NCI-H1105 treated with DMSO at 0.1 percent for 48 hours (cell line): ENCODE measurements at places on chromosomes 5 and 9.

DNA sequence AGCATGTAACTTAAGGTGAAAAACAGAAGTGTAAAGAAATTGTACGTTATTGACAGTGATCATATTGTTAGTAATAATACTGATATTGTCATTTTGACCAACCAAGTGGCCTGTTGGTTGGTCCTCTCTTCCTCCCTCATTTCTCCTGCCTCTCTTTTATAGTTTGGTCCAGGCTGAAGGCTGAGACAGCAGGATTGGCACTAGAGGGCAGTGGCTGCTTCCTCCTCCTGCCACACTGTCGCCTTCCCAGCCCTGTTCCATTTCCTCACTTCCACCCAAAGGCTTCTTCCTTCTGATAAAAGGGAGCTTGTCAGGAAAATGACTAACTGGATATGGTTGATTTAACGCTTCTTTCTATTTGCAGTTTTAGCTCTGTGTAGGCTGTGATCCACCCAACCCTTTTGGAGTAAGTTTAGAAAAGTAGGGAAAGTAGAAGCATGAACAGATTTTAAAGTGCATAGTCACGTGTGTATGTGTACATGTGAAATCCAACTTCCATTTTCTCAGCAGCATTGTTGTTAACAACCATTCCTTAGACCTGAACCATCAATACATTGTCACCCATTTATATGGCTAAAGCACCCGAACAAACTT lies 35.6 kb downstream of the PTCD2 start:
- DNase-seq: peak; percentile 9

DNA sequence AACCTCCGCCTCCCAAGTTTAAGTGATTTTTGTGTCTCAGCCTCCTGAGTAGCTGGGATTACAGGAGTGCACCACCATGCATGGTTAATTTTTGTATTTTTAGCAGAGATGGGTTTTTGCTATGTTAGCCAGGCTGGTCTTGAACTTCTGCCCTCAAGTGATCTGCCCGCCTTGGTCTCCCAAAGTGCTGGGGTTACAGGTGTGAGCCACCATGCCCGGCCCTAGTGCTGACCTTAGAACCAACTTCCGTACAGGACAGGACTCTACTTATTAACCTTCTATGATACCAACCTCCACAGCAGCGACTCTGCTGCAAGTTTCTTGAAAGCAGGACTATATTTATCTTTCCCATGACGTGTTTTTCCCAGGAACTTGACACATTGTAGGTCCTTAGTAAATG lies 176.9 kb downstream of the RGS3 start:
- DNase-seq: no peak

DNA sequence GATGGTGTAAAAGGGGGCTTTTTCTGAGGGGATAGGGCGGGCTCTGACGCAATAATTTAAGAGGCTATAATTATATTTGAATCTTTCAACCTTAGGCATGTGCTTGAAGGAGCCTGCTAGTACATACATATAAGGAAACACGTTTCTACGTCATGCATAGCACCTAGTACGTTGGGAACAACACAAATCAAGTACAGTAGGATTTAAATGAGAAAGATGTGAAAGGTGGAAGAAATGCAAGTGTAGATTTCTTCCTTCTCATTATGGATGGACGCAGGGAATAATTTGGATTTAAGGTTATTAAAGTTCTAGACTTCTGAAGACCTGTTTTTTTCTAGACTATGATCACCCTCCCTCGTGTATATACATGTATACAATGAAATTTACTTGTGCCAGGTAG lies 927 bp upstream of the CDO1 start:
- no peak for DNase-seq

GRCh38 chr9:15576350-15577050 lies 23.7 kb downstream of the CCDC171 start:
- DNase-seq: no peak

- no peak for DNase-seq
Measured at GRCh38 chr5:57232293-57233033, 58.6 kb downstream of the GPBP1 start.

GRCh38 chr5:59390074-59390659 lies 503.4 kb downstream of the PDE4D start:
- DNase-seq: peak; percentile 14

DNA sequence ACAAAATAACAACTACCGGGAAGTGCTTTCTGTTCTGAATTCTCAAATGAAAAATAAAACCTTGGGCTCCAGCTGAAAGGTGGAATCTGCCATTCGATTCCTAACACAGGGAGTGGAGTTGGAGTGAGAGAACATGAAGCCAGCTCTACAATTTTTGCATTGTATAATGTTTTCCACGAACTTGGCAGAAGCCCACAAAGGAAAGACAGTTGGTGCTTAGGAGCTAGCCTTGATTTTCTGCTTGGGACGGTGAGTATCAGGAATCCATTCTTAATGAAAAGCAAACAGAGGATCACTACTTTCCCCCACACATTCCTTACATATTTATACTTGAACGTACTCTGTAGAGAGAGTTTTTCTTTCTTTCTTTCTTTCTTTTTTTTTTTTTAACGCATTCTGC lies 74.2 kb upstream of the FBXL7 start:
- DNase-seq: no peak

DNA sequence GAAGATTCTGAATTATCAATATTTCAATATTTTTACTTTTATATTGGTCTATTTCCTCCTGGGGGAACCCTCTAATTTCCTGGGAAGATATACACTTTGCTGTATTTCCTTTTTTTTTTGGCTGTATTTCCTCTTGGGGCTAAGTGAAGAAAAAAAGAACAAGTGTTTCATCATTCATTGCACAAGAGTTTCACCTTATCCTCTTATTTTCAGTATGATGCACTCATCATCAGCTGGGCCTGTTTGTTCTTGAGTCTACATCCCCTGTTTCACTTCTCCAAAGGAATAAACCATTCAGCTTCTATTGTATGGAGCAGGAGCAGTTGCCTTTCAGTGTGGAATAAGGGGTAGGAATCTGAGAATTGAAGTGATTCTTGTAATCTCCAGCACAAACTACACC lies 210.8 kb downstream of the FAM170A start:
- no peak for DNase-seq

GRCh38 chr5:135106610-135107471 lies 72.8 kb upstream of the PITX1 start:
- DNase-seq: no peak

DNA sequence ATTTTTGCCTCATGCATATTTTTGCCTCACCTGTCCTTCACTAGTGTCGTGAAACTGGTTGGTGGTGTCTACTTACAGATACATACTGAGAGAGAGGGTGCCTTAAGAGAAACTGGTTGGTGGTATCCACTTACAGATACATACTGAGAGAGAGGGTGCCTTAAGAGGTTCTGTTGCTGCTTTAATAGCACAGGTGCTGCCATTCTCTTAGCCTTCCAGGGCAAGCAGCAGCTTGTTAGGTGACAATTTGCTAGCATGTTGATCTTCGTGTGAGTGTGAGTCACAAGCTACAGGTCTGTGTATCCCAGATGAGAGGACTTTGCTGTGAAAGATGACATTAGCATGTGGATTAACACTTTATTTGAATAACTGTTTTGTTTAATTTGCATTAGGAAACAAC lies 1.4 kb downstream of the PTTG1 start:
- DNase-seq: peak; percentile 78

- DNase-seq: no peak
Measured at GRCh38 chr5:35136386-35136785, 88.6 kb upstream of the AGXT2 start.

- DNase-seq: no peak
Measured at GRCh38 chr5:88425124-88425523, 156.5 kb upstream of the TMEM161B start.

GRCh38 chr9:120579139-120580050 lies 572 bp downstream of the CDK5RAP2 start:
- no peak for DNase-seq

- no peak for DNase-seq
Measured at GRCh38 chr5:8641786-8642505, 773.0 kb downstream of the MTRR start.

DNA sequence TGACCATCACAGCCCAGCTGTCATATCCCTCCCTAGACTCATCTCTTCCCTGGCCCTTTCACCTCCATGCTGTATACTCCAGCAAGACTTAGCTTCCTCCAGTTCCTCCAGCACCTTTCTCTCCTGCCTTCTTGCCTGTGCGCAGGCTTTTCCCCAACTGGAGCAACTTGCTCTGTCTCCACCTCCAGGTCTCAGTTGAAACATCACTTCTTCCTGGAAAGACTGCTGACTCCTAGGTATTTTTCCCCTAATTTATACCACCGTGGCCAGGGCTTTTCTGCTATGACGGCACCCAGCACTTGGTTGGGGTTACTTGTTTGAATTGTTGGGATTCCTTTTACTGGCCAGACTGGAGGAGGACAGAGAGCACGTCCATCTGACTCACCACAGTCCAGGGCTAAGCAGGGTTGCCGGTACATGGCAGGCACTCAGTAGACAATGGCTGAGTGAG lies 67.5 kb downstream of the KCNIP1 start:
- DNase-seq: no peak

DNA sequence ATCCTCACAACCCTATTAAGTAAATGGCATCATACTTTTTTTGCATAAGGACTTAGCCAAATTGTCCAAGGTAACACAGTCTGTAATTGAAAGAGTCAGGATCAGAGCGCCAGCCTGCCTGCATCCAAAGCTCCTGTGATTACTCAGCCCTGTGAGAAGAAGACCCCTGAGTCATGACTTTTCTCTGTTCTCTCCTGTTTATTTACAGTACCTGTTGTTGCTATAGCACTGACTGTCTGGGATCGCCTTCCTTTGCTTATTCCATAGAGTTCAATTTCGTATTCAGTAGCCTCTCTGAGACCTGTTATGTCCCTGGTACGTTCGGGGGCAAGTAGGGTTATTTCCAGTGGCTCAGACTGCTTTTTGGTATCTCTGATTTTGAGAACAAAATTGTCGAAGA lies 71.8 kb downstream of the TNC start:
- DNase-seq: no peak

DNA sequence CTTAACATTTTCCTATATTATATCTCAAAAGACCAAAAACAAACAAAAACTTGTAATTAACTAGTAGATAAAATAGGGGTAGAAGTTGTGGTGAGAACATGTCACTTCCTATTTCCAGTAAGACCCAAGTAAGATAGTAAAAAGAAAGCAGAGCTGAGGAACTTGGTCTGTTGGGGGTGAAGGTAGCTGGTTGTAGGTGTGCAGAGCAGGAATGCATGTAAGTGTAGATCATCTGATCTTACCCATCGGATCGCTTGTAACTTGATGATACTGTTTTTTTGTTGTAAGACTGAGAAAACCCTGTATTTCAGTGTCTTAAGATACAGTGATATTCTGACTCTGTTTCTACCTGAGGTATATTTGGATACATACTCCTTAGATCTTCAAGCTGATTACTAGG lies 5.7 kb downstream of the SRP19 start:
- DNase-seq: no peak

- no peak for DNase-seq
Measured at GRCh38 chr9:125631391-125632085, 75.5 kb downstream of the MAPKAP1 start.

GRCh38 chr9:35918780-35919179 lies 9.5 kb downstream of the SPAAR start:
- DNase-seq: no peak

DNA sequence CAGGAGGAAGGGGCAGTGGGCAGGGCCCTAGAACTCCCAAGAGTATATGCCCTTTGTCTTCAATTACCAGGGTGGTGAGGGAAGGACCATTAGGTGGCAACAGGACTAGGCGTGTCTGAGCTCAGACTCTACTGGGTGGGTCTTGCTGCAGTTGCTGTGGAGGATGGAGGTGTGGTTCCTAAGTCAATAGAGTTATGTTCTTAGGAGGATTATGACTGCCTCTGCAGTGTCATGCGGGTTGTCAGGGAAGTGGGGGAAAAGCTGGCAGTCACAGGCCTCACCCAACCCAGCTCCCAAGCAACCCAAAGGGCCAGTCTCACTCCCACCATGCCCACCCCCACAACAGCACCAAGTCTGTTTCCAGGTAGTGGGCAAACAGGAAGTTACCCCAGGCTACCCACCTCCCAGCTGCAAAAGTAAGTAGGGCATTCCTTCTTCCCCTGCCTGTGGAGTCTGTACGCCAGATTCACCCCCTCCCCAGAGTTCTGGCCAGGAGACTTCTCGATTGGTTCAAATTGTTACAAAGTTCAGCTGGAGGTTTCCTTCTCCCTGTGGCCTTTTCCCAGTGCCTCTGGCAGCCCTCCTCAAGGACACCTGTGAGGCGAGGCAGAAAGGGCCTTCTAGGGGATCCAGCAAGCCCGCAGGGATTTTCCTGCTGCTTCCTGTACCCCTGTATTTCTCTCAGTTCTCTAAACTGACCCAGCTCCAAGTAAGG lies 145.3 kb downstream of the HINT1 start:
- no peak for DNase-seq

- DNase-seq: peak; percentile 86
Measured at GRCh38 chr9:34430843-34431437, 27.4 kb downstream of the FAM219A start.

DNA sequence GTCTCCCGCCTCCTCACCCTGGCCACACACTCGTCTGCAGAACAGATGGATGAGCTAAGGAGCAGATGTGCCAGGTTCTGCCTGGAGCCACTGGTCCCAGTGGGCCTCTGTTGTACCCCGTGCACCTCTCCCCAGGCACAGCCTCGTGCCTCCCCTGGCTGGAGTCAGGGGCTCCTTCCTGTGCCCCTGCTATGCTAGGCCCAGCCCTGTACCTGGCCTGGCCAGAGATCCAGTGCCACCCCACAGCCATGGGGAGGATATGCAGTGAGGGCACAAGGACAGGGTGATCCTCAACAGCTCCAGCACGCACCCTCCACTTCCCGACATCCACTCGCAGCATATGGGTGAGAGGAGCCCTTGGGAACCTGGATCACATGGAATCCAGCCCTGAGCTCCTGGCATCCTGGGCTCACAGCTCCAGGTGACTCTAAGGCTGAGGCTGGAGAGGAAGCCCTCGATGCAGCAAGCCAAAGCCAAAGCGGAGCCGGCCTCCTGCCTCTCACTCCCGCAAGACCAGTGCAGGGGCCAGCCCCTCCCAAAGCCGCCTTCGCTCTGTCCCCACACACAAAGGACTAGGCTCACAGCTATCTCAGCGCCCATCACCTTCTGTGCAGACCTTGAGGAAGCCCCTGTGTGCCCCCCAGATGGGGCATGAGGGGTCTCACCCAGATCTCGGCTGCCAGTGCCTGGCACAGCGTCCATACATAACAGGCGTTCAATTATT lies 23.7 kb upstream of the ADAMTS2 start:
- no peak for DNase-seq

- DNase-seq: no peak
Measured at GRCh38 chr9:124831642-124832364, 21.5 kb upstream of the WDR38 start.

DNA sequence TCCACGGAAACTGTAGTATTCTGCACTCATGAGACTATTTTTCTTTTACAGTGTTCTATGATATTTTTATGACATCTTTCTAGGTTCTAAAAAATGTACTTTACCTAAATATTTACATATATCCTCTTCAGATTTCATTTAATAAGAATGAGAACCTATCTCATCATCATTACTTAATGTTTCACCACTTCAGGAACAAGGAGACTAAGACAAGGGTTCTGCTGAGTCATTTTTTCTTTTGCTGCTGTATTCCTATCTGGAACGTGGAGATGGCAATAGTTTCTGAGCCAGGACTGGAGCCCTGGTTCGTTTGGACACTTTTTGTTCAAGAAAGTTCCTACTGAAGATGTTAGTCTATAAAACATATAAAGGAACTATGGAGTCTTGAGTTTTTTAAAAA lies 258.2 kb upstream of the MAP3K1 start:
- no peak for DNase-seq

- DNase-seq: no peak
Measured at GRCh38 chr9:38626006-38626405, 5.6 kb upstream of the ANKRD18A start.
